Subcutaneous preadipocyte (primary cell): ENCODE measurements at places on chromosomes 7 and 10. TPM values are rescaled to one million over a fixed set of nuclear protein-coding genes. Genes with fewer than 3 reads are reported as not detected.

The SHOC2 gene
- total RNA-seq: 33.4 and 36.0 TPM in 2 replicates

The RBM48 gene
- total RNA-seq: 6.3 and 7.3 TPM in 2 replicates

The WDR86 gene
- 0.78 and 1.8 TPM in 2 replicates for total RNA-seq

The HKDC1 gene
- total RNA-seq: 0.20 TPM in 1 of 2 replicates, not detected in the other

The TDRD1 gene
- 2.6 and 3.3 TPM in 2 replicates for total RNA-seq

The PKD1L1 gene
- total RNA-seq: under 0.01 TPM in 2 replicates

The CHST15 gene
- 3.3 and 10.7 TPM in 2 replicates for total RNA-seq

The ABCA13 gene
- total RNA-seq: not detected in 2 replicates

The PPP1R9A gene
- under 0.01 and 0.39 TPM in 2 replicates for total RNA-seq

The PLEKHS1 gene
- total RNA-seq: not detected in 2 replicates

The EBLN1 gene
- total RNA-seq: not detected in 2 replicates

The TAS2R5 gene
- total RNA-seq: 0.59 and 1.5 TPM in 2 replicates

The GHRHR gene
- total RNA-seq: not detected in 2 replicates

The LEP gene
- under 0.01 TPM in 1 of 2 replicates, not detected in the other for total RNA-seq

The OR6V1 gene
- total RNA-seq: not detected in 2 replicates

The ATP5MK gene
- 153 and 188 TPM in 2 replicates for total RNA-seq

The PYROXD2 gene
- 8.1 and 9.2 TPM in 2 replicates for total RNA-seq
